ENCODE measurements at places on chromosomes 13 and 19.

- DNase-seq = no peak
Measured at GRCh38 chr13:39410096-39410901, 192.7 kb downstream of the LHFPL6 start.

DNA sequence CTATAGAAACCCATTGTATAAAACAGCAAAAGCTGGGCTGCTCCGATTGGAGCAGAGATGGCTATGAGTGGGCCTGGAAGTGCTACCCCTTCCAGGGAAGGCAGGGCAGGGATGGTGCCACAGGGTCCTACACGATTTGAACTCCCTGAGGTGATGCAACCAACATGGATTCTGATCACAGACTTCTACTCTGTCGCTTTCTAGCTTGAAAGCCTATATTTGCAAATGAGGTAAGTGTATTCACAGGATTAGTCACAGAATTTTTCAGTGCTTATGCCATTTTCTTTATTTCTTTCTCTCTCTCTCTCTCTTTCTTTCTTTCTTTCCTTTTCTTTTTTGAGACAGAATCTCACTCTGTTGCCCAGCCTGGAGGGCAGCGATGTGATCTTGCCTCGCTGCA lies 179.0 kb downstream of the SPRY2 start:
- no peak for DNase-seq

- no peak for DNase-seq
Measured at GRCh38 chr19:18172331-18173053, 1.1 kb upstream of the IFI30 start.

- DNase-seq = no peak
Measured at GRCh38 chr13:113997845-113998751, 24.2 kb upstream of the C13orf46 start.

DNA sequence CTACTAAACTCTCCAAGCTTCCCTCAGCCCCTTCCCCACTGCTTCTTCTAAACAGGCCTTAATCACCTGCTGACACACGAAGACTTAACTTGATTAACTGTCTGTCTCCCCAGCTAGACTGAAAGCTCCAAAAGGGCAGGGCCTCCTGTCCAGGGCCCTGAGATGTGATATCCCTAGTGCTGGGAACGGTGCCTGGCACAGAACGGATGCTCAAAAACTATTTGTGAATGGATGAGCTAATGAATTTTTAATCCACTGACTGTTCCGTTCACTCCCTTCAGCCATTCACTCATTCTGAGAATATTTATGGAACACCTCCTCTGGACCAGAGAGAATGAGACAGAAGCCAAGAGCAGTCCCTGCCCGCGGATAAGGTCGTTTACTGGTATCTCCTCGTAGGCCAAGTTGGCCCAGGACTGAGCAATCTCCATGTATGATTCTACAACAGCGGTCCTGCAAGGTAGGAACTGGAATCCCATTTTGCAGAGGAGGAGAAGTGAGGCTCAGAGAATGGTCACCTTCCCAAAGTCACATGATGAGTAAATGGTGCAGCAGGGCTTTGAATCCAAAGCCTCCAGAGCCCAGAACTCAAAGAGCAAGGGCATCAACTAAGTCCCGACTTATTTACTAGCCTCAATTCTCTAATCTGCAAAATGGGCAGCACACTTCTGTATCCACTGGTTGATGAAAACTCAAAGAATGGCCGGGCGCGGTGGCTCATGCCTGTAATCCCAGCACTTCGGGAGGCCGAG lies 3.4 kb downstream of the DMWD start:
- no peak for DNase-seq

GRCh38 chr13:47069133-47069532 lies 172.3 kb upstream of the HTR2A start:
- DNase-seq = no peak

DNA sequence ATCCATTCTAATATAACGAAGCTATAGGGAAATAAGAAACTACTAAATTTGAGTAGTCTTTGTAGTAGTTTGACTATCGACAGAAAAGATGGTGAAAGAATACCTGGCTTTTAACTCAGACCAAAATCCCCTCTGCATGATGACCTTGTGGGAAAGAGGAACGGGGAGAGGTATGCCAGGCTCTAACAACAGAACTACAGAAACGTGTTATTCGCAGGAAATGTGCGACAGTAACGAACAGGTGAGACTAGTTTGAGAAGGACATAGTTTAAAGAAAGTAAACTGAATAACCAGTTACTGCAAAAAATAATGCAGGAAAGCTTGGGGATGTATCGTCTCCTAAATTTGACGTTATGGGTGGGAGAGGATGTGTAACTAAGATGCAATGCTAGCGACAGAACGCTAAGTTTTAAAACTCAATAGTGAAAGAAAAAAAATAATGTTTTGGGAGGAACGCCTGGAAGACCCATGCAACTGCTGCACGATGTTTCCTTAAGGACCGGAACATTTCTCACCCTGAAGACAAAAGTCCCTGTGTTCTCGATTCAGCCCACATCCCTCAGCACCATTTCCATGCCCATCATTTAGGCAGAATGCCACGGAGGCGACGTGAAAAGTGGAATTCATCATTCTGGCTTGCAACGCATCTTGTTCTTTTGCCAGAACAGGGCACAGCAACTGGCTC lies 1.6 kb upstream of the RAP2A start:
- DNase-seq = no peak

DNA sequence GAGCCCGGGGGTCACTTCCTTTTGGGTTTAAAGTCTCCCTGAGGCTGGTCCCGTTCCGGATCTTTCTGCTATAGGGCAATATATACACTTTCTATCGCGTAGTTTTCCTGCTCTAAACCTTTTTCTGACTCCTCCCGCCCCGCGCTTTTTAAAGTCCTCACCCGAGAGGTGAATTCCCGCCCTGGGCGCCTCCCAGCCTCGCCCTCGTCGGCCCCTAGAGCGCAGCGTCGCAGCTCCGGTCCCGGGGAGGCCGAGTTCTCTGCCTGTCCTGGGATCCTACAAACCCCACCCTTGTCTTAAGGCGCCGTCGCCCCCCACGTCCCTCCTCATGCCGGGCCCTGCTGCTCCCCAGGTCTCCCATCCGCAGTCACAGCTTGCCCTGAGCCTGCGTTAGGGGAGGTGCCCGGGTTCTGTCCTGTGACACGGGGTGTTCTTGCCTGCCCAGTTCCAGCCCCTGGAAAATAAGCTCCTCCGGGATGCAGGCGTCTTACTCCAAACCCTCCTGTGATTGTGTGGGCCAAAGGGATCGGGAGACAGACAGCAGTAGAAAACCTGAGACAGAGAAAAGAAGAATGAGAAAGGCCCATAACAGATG lies 491 bp downstream of the ZNF525 start:
- DNase-seq = no peak

DNA sequence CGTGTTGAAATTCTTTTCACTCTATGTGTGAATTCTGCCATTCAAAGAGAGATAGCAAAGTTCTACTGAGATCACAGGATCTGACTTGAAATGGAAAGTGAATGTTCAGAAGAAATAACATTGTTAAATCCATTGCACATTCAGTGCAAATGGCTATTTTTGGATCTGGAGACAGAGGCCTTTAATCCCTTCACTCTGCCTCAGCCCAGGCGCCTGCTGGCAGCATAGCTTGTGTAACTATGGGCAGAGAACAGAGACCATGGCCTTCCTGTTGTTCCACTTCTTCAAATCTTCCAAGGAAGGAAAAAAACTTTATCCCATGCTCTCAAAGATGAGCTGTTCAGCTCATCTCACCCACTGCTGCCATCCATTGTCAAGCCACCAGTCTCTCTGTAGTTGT lies 265.4 kb downstream of the LMO7 start:
- DNase-seq = no peak

GRCh38 chr13:67620665-67621064 lies 390.5 kb upstream of the PCDH9 start:
- no peak for DNase-seq

DNA sequence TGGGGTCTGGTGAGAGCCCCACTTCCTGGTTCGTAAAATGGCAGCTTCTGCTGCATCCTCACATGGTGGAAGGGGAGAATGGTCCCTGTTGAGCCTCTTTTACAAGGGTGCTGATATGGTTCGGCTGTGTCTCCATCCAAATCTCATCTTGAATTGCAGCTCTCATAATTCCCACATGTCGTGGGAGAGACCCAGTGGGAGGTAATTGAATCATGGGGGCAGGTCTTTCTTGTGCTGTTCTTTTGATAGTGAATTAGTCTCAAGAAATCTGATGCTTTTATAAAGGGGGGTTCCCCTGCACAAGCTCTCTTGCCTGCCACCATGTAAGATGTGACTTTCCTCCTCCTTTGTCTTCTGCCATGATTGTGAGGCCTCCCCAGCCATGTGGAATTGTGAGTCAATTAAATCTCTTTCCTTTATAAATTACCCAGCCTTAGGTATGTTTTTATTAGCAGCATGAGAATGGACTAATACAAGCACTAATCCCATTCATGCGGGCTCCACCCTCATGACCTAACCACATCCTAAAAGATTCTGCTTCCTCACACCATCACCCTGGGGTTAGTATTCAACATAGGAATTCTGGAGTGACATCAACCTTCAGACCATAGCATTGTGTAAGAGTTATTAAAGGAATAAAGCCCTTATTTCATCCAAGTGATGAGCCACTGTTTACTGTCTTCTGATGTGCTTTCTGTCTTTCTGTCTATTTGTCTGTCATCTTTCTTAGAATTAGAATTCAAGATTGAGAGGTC lies 159.0 kb upstream of the IRS2 start:
- DNase-seq = no peak

DNA sequence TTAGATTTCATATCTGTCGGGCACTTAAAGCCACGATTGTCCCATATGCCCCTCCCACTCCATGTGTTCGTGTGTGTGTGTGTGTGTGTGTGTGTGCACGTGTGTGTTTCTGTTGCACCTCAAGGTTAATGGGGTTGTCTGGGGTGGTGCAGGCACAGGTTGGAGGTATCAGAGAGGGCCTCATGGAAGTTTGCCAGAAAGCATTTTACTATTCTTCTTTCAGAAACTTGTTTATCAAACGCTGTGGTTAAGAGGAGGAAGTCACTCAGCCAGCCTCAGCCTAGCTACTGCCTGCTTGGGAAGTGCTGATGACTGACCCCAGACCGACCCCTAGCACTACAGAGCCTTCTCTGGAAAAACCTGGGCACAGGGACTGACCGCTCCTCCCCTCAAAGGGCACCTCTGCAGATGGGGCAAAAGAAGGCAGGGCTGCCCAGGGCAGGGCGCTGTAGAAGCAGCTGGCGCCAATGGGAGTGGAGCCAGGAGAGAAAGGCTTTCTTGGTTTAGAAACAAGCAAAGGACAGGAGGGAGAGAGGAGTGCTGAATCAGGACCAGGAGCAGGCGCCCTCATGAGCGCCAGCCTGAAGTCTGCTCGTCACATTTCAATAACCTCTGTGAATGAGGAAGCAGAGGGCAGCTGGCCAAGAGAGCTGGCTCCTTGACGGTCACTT lies 3.9 kb downstream of the SIAH3 start:
- DNase-seq = peak; percentile 88

DNA sequence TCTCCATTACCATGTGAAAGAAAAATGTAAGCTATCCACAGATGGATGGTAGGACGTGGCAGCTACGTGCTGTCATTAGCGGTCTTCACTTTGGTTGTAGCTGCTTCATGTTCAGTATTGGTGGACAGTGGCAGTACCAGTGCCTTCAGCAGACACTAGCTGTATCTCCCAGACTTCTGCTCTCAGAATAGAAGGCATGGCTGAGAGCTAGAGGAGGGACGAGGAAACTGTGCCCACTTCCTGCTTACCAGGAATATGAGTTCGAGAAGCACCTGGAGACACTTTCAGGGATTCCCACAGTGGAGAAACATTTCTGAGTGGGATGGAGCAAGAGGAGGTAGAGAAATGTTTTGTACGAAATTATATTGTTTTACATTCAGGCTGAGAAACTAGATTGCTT lies 6.9 kb upstream of the SHISA2 start:
- DNase-seq = no peak

GRCh38 chr19:13437919-13438618 lies 68.2 kb downstream of the CACNA1A start:
- no peak for DNase-seq

GRCh38 chr13:33536601-33537000 lies 251.0 kb upstream of the STARD13 start:
- DNase-seq = no peak

DNA sequence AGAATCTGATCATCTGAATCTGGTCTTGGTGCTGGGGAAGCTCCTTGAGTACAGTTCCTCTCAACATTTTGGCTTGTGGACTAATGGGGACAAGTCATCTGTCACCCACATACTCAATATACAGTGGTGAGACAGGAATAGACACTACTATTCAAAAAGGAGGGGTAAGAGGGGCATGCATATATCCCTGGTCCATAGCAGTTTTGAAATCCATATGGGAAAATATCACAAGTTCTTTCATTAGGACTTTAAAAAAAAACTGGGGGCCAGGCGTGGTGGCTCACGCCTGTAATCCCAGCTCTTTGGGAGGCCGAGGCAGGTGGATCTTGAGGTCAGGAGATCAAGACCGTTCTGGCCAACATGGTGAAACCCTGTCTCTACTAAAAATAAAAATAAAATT lies 20.3 kb upstream of the PPP5C start:
- DNase-seq = no peak

DNA sequence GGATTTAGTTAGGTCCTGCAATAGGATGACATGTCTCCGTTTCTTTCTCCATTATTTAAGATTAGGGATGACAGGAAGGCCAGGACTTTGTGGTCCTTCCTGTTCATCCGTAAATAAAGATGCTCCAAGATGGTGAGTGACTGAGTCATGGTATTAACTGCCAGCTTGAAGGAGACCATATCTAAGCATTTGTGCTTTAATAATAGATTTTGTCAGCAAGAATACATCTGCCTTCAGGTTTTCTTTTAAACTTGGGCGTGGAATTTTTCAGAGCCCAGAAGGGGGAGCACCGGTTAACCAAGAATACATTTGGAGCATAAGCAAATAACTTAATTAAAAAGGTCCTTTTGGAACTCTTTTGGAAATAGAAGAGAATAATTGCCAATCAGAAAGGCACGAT lies 68.2 kb downstream of the ARHGAP35 start:
- no peak for DNase-seq

DNA sequence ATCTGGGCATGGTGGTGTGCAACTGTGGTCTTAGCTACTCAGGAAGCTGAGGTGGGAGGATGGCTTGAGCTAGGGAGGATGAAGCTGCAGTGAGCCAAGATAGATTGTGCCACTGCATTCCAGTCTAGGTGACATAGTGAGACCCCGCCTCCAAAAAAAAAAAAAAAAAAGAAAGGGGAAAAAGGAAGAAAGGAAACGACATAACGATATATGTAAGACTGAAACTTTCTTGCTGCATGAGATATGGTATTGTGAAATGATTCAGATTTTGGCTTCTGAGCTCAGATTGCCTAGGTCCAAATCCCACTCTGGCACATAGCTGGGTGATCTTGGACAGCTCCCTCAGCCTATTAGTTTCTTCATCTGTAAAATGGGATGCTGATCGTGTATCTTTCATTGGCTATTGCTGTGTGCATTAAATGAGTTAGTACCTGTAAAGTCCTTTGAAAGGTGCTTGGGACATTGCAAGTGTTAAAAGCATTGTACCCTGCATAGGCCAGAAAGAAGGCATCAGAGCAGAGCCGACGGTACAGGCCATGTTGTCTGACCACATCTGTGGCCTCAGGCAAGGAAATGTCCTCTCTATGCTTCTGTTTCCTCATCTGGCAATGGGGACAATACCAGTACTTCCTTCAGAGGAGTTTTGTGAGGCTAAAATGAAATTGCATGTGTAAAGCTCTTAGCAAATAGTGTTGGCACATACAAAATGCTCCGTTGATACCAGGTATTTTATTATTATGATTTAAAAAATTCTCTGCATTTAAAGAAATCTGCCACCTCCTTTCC lies 32.6 kb upstream of the SLC46A3 start:
- no peak for DNase-seq

All from KG1 (cell line).